ENCODE measurements at places on chromosomes 5 and 9.
A peak's percentile ranks its signal among the peaks of the same experiment; 100 is the strongest.

- peak; percentile 79 for DNase-seq
These were observed 95.9 kb upstream of the TNC start for GRCh38 chr9:115213818-115214334.

GRCh38 chr5:31021181-31021624 is 172.3 kb upstream of the CDH6 start:
- DNase-seq, result no peak

DNA sequence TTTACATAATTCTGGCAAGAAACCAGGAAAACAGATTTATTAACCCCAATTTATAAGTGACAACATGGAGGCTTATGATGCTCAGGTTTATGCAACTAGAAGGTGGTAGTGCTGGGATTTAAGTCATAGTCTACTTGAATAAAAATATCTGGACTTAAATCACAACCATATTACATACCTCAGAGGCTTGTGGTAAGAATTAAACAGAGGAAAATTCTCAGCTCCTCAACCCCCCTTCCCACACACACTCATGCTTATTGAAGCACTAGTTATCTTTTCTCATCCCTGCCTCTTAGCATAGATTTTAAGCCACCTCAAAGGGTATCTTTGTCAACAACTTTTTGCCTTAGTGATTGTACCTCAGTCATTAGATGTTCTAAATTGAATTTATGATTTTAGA is 731.0 kb downstream of the PRELID2 start:
- DNase-seq, result no peak

DNA sequence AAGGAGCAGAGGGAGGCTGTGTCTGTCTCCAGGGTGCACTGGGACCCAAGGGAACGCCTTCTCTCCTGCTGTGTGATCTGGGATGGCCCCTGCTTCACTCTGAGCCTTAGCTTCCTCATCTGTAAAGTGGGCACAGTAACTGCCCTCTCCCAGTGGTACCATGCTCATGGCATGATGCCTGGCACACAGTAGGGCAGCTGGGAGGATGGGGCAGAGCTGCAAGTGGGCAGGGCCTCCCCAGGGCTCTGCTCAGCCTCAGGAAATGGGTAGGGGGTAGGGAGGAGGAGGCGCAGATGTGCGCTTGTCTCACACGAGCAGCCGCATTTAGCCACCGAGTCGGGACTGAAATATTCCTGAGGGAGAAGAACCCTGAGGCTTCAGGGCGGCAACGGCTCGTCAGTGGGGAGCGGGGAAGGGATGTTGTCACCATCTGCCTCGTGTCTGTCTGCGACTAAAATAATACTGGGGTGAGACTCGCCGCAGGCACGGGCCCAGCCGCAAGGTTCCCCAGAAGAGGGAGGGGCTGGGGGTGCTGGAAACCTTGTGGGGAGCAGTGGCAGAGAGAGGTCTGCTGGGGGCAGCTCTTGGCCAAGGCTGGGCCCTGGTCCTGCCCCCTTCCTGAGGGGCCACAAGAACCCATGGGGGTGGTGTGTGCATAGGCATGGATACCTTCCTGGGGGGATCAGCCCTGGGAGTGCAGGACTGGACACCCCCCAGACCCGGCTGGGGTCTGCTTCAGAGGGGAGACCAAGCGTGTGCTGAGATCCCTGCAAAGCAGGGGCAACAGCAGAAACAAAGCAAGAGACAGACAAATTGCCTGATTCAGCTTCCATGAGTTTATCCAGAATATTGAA is 55.2 kb upstream of the PSD2 start:
- no peak for DNase-seq
